ENCODE measurements at places on chromosomes 5 and 9.
A peak's percentile ranks its signal among the peaks of the same experiment; 100 is the strongest.

DNA sequence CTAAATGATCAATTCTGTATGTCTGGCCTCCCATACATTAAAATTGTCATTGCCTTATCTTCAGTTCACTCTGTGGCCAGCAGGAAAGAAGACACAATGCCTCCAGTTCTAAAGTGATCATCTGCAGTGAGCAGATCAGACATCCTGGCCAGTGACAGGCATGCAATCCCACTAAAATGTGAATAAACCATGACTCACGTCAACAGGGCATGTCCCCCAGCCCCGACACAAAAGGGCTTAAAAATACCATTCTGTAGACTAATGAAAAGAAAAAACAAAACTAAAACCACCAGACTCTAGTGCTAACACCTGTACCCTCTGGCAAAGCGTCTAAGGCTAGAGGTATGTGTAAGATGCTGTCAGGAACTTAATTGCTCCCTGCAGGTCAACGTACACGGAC lies 38.5 kb downstream of the DDX31 start:
- no peak for DNase-seq

- DNase-seq, result no peak
Observed at GRCh38 chr5:56071470-56071869, 76.7 kb upstream of the IL6ST start.

DNA sequence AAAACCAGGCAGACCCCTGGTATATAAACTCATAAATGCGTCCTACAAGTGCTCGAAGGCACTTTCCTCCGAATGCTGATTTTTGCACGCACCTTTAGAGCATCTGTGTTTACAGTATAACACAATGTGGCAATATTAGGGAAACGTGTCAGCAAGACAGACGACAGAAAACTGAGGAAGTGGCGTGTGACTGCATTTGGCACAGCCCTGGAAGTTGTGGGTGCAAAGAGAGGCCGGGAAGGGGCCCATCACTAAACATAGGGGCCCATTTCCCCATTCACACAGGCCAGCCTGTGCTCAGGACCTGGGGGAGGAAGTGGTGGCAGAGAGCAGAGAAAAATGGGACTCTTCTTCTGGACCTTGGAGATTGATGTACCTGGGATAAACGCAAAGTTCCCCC lies 48.2 kb downstream of the RASGEF1C start:
- DNase-seq, result no peak

DNA sequence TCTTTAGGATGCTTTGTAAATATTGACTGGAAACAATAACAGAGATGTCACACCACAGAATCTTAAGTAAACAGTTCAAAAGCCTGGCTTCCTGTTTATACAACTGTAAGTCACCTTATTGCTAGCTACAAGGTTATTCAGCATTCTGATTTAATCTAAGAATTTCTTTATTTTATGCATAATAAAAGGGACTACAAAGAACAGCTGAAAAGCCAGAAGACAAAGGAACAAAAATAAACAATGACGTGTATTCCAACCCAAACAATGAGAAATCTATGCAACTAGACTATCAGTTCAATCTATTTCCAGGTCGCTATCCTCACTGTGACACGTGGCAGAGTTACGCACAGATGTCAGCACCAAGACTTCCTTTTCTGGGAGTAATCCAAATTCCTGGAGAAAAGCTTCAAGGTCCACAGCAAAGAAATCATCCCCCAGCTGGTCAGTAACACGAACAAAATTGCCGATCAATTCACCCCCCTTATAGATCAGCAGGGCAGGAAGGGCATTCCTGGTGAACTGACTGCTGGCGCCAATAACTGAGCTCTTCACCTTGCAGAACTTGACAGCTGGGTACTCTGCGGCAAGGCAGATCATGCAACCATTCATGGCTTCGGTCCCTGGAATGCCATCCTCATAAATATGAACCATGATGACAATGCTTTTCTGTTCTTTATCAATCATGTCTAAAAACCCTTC lies 8.4 kb downstream of the PDCL start:
- no peak for DNase-seq

- DNase-seq, result no peak
Observed at GRCh38 chr5:102660111-102660510, 95.0 kb upstream of the PAM start.

DNA sequence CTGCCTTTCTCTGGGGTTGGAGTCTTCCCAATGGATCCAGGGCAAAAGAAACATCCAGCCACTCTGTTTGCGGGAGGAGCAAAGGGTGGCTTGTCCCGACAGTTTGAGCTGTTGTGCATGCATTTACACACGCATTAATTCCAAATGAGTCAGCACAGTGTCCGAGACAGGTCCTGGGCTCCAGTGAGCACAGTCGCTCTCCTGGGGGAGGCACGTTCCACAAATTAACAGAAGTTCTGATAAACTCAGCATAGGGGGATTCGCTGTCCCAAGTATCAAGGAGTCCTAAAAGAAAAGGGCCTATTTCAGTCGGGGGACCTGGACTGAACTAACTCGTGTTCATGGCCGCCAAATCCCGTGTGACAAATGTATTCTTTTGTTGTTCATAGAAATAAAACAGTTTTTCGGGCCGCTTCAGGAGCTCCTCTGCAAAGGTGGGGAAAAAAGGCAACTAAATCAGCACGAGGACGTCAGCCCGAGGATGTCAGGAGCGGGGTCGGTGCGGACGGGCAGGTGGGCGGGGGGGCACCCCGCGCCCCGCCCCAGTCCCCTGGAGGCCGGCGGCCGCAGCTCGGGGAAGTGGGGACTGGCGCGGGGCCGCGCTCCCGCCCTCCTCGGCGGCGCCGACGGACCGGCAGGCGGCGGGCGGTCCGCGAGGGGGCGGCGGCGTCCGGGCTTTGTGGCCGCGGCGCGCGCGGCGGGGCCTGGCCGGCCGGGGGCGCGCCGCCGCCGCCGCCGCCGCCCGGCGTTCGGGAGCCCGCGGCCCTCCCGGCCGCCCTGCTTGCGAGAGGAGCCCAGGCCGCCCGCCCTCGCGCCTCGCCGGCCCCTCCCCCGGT lies at the start of gene MSANTD3:
MSANTD3 (plus strand) TSS at position 614 of the 836 bp plus-strand sequence. CDS start 14,796 bp downstream, outside the sequence.
- DNase-seq, result peak; percentile 53

DNA sequence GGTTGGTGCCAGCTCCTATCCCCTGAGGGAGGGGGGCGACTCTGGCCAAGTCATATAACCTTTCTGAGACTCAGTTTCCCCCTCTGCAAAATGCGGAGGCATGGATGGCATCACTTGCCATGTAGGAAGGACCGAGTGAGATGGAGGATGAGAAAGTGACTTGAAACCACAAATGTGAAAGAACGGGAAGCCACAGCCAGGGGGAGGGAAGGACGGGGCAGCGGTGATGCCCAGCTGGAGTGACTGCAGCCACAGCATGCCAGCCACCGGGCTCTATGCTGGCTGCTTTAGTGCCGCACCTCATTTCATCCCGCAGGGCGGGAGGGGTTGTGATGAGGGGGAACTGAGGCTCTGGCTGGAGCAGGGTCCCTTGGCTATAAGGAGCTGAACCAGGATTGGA lies 74.5 kb downstream of the HMCN2 start:
- no peak for DNase-seq

- no peak for DNase-seq
Observed at GRCh38 chr5:157362012-157362411, 96.1 kb downstream of the CYFIP2 start.

GRCh38 chr9:91086657-91087461 lies 274.9 kb downstream of the AUH start:
- no peak for DNase-seq

- no peak for DNase-seq
Observed at GRCh38 chr5:159459951-159460538, 129.8 kb upstream of the IL12B start.

- no peak for DNase-seq
Observed at GRCh38 chr9:137749511-137749910, 128.1 kb upstream of the CACNA1B start.

- DNase-seq, result no peak
Observed at GRCh38 chr9:135048046-135048757, 39.3 kb upstream of the OLFM1 start.

DNA sequence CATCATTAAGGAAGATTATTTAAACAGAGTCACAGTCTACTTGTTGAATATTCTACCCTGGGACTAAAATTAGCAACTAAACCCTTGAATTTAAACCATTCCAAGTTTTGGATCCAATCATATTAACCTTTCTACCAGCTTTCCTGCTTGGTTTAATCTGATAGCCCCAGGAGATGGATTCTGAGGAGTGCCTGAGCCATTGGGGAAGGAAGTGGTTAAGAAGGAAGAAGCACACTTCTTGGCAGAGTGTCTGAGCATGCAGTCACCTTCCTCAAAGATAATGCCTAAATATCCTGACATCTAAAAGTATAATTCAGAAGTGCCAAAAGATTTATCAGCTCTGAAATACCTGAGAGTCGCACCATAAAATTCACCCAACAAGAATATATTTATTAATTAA lies 74.1 kb upstream of the SNCAIP start:
- DNase-seq, result no peak

- no peak for DNase-seq
Observed at GRCh38 chr5:1772634-1773033, 27.0 kb downstream of the MRPL36 start.

- DNase-seq, result no peak
Observed at GRCh38 chr5:108145351-108145750, 236.5 kb downstream of the FBXL17 start.

DNA sequence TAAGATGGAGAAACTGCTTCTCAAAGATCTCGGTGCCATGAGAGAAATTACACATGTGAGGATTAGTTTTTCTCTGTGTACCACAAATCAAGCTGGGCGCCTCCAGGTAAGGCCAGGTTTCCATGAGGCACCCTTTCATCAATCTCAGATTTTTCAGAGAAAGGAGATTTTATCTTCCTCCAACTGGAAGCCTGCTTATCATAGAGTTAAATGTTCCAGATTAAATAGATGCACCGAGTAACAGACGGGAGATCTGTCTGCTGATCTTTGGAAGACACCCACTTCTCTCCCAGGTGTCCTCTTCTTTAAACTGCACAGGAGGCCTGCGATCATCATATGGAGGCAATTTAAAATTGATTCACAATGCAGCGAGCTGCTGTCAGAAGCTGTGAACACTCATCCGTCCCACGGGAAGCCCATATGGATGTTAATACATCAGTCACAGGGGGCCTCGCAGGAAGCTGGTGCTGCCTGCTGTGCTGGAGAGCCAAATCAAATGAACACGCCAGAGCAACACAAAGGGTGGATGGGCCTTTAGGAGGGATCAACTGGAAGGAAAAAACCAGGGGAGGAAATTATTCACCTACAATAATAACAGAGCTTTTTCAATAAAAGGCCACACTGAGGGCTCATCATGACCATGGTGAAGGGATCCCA lies 93.3 kb downstream of the TLE1 start:
- DNase-seq, result no peak

DNA sequence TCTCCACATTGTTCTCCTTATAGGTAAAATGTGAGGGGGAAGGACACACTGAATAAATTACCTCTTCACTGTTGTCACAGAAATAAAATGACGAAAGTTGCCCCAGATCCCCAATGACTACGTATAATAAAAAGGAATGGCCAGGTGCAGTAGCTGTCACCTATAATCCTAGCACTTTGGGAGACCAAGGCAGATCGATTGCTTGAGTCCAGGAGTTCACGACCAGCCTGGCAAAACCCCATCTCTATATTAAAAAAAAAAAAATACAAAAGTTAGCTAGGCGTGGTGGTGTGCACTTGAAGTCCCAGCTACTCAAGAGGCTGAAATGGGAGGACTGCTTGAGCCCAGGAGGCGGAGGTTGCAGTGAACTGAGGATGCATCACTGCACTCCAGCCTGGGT lies 82.2 kb upstream of the APC start:
- DNase-seq, result no peak
